ENCODE measurements at places on chromosomes 7 and 10. TPM values are rescaled to one million over a fixed set of nuclear protein-coding genes. Genes with fewer than 3 reads are reported as not detected.

- DNase-seq, result no peak
Measured at GRCh38 chr7:20647908-20648776, 32.7 kb downstream of the ABCB5 start.

- peak; percentile 70 for DNase-seq
Measured at GRCh38 chr10:49662169-49662830, 17.2 kb upstream of the C10orf53 start.

DNA sequence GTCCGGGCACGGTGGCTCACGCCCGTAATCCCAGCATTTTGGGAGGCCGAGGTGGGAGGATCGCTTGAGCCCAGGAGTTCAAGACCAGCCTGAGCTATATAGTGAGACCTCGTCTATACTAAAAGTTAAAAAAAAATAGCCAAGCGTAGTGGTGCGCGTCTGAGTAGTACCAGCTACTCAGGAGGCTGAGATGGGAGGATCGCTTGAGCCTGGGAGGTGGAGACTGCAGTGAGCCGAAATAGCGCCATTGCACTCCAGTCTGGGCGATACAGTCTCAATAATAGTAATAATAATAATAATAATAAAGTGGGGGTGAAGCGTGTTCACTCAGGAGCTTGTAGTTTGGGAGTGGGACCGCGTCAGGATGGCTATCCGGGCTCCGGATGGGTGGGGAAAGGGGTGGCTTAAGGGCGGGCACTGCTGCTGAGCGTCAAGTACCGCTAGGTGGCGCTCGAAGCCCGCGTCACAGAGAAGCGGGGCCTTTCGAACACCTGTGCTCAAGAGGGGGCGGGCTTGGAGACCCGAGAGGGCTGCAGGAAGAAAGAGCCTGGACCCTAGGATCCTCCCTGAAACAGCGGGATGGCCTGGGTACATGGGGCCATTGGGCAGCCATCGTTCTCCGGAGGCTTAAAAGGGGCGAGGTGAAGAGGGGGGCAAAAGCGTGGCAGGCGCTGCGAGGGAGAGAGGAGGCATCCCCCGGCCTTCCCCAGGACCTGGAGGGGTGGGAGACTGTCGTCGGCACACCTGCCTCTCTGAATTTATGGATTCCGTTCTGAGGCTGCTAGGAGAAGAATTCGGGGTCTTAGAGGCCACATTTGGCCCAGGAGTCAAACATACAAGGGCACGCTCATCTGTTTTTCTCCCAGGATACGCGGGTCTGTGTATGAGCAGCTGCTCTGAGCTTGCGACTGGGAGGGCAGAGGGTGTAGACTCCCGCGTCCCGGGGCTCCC is 14.5 kb downstream of the LBX1 start:
- no peak for DNase-seq

SHH gene
- total RNA-seq, result not detected

GRCh38 chr10:111158595-111158994 is 81.8 kb downstream of the ADRA2A start:
- DNase-seq, result no peak

GRCh38 chr7:52720856-52721255 is 314.6 kb upstream of the POM121L12 start:
- DNase-seq, result no peak

NUPR2 gene
- total RNA-seq, result not detected

GRCh38 chr7:155660059-155660757 is 15.7 kb downstream of the RBM33 start:
- DNase-seq, result no peak

DRGX gene
- total RNA-seq, result not detected

DNA sequence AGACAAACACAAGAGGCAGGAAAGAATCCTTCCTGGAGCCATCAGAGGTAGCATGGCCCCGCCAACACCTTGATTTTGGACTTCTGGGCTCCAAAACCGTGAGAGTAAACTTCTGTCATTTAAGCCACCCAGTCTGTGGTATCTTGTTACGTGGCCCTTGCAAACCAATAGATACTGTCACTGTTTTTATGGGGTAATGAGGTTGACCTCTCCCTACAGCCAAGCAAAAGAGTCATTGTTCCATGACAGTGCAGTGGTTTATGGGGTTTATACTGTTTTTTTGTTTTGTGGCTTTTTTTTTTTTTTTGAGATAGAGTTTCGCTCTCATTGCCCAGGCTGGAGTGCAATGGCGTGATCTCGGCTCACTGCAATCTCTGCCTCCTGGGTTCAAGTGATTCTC is 32.8 kb downstream of the KIAA1549 start:
- no peak for DNase-seq

- no peak for DNase-seq
Measured at GRCh38 chr10:129501652-129502436, 34.8 kb downstream of the MGMT start.

EPHB4 gene
- total RNA-seq, result 83.9 TPM

DNAJB12 gene
- total RNA-seq, result 45.2 TPM

DNA sequence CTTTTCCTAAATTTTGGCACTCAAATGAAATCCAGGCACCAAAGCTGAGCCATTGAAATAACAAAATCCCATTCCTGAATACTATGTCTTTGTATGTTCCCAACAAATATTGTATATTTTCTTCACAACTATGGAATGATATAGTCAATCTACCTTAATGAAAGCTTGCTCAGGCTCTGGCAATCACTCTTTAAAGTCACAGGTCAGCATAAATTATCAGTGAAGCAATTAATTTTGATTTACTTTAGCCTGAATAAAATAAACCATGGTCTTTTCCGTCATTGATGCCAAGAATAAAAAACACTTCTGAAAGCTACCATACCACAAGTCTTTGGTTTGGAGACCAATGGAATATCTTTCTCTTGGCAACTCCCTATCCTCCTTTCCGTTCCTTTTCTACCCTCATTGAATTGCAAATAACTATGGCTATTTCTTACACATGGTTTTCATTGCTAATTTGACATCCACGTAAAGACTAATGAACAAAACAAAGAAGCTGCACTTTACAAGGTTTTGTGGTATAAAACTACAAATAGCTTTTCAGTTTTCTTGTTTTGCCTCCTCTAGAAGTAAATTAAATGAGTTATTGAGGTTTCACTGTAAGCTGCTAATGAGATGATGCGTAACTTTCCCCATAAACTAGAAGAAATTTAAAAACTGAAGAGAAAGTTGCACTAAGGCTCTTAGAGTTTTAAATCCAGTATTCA is 166.6 kb downstream of the TAX1BP1 start:
- no peak for DNase-seq

- no peak for DNase-seq
Measured at GRCh38 chr7:74173491-74173865, 678 bp upstream of the EIF4H start.

LIPK gene
- total RNA-seq, result 15.4 TPM

DNA sequence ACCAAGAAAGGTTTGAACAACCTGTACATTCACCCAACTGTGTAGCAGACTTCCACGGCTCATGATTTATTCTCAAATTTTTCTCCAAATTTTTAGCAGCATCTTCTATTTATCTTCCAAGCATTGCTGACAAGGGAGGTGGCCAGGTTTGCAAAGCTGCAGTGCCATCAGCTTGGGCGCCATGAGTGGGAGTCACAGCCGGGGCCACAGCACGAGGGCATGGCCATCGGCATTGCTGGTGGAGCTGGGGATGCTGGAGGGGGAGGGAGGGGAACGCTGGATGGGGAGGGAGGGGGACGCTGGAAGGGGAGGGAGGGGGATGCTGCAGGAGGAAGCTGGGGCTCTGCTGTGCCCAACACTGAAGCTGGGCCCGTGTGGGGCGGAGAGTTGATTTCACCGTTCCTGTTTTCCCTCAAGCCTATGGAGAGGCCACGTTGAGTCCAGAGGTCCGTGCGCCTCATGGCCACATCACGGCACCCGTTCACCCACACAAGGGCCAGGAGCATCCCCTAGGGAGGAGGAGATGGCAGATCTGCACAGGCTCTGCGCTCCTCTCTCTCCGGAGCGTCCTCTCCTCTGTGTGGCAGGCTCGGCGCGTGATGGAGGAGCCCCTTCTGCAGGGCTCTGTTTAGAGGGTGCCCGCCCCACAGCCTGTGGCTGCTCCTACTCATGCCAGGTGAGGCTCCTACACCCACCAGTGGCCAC is 520.2 kb downstream of the DNAJB6 start:
- DNase-seq, result no peak

- DNase-seq, result no peak
Measured at GRCh38 chr7:27547401-27547800, 115.3 kb downstream of the HIBADH start.

GRCh38 chr7:80018941-80019808 is 115.5 kb upstream of the GNAI1 start:
- DNase-seq, result no peak

WDFY4 gene
- 1.5 TPM for total RNA-seq

DNA sequence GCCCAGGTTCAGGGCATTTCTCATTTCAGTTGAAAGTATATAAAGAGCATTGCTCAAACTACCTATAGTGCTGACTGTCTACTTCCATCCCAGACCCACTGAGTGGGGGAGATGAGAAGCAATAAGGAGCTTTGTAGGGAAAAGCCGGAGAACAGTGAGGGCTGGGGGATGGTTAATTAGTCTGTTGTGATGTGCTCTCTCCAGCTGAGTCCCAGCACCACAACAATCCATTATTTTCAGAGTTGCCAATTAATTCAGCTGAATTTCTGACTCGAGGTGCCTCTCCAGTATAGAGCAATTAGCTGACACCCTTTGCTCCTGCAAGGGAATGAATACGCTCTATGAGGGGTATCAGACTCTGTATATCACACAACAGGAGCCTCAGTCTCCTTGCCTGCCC is 1118.6 kb downstream of the SORCS3 start:
- DNase-seq, result no peak

DNA sequence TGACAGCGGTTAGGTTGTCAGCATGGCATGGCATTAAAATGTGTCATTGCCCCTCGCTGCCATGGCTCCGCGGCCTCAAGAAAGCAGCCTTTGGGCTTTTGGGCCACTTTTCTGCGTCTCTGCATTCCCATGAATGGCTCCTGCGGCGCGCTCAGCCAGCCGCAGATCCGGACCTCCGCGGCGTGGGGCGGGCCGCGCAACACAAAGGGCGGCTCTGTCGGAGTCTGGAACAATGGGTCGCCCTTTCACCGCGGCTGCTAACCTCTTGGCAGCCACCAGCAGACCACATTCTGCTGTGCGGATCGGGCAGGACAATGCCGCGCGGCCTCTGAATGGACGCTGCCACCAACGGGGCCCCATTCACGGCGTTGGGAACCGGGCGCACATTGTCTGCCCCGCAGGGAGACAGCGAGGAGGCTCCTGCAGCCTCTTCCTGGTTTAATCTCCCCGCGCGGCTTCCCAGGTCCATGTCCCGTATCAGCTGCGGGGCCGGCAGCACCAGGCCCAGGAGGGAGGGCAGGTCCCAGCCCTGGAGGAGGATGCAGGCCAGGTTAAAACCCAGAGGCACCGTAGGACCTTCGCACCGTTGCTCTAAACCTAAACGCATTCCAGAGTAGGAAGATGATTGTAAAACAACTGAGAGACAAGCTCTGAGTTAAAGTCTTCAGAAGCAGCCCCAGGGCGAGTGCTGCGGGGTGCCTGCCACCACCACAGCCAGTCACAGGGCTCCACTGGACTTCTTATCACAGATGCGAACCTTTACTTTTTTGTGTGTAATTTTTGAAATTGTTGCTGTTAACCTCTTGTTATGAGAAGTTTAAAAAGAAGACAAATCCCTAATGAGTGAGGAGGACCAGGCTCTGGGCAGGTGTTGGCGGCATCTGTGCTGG is 71.6 kb downstream of the NKX6-2 start:
- peak; percentile 44 for DNase-seq

GPR37 gene
- total RNA-seq, result 3.1 TPM

DNA sequence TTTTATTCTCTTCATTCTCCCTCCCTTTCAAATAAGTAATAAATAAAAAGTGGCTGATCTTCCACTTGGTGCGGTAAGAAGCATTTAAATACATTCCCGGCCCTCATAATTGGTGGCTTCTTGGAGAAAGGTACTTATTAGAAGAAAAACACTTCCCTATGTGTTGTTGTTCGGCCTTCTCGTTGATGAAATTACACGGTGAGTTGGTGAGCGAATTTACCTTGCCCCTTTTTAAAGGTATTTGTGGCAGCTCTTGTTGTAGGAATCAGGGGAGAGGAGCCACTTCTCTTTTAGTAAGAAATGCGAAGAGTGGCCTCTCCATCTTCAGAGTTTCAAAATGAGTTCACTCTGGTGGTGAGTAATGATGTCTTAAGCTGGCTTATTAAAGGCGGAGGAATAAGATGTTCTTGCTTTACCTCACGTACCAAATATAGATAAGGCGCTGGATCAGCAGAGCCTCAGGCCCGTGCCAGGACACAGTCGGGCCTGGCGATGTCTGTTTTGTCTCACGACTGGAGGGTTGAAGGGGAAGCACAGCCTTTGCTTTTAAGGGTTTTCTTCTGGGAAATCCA is 135.9 kb downstream of the CUX1 start:
- DNase-seq, result no peak

SDK1 gene
- total RNA-seq, result 12.9 TPM

DNA sequence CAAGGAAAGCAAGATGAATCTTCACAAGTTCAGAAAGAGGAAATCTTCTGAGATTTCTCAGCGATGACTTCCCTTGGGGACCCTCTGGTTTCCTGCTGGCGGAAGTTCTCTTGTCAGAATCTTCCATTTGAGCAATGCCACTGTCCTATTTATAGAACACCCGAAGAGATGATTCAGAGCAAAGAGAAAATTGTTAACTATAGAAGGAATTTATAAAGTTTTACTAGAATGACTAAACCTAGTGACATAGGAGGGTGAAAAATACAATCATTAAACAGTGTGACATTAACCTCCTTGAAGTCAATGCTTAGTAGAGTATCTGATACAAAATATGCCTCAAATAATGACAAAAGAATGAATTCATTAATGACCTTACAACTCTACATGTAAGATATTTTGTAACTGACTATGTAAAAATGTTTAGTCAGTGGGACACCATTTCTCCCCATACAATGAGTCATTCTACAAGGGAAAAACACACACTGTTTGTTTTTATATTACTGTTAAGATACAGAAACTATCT is 206.5 kb upstream of the CNTNAP2 start:
- no peak for DNase-seq

GRCh38 chr7:117751775-117752174 is 121.5 kb downstream of the CTTNBP2 start:
- DNase-seq, result no peak

MNX1 gene
- total RNA-seq, result not detected

SPDYE3 gene
- not detected for total RNA-seq

- no peak for DNase-seq
Measured at GRCh38 chr7:37718585-37718984, 35.0 kb downstream of the GPR141 start.

DNA sequence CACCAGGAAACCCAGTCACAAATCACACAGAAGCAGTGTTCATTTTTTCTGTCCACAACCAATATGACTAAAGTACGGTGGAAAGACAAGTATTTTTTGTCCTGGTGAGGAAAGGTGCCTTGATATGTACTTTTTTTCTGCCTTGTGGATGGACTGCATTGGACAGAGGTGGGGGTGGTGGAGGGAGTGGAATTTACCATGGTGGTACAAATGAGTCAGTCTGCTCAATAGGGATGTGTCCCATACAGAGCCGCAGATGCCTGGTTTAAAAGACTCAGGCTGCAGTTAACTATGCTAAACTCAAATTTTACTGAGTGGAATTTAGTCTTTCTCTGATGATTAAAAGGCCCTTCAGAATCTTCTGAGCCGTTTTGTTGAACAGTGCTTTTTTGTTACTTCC is 674.5 kb upstream of the GALNT17 start:
- no peak for DNase-seq

Measured in suprapubic skin (tissue), 4 donors.